ENCODE measurements at places on chromosomes 13 and 19. TPM values are rescaled to one million over a fixed set of nuclear protein-coding genes. Genes with fewer than 3 reads are reported as not detected.
A peak's percentile ranks its signal among the peaks of the same experiment; 100 is the strongest.

DNA sequence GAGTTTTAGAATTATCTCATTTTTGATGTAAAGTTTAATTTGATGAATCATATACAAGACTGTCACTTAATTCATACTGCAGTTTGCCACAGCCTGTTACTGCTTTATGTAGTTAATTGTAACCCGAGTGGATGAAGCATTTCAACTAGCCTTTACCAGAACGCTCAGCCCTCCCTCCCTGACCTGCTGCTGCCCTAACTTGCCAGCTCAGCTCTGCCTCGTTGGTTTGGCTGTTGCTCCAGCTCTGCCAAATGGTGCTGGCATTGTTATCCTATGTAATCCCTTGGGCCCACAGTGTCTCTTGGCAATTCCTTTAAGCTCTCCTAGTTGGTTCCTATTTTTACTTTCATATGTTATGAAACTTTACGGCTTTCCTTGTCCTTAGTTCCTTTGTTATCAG is 113.3 kb downstream of the LMO7 start:
- no peak for DNase-seq

- DNase-seq = peak; percentile 100
These were observed at the start of gene ZNF574 for GRCh38 chr19:42075616-42076379. Gene ZNF574, plus strand, starts transcription at chr19:42076166. Its CDS starts 2,441 bp downstream, at chr19:42078607.

CEACAM4 gene
- polyA plus RNA-seq = not detected

PDE4A gene
- polyA plus RNA-seq = 3.7 TPM

FUT6 gene
- polyA plus RNA-seq = not detected

- no peak for DNase-seq
These were observed 43.9 kb downstream of the ENOX1 start for GRCh38 chr13:43742911-43743310.

MAP2K2 gene
- 116 TPM for polyA plus RNA-seq

KLK14 gene
- polyA plus RNA-seq = 0.22 TPM

Data from A549 (cell line).